ENCODE measurements at places on chromosomes 16 and 17.

GRCh38 chr16:3152277-3152990 is 17.6 kb downstream of the ZNF213 start:
- DNase-seq: peak; percentile 85

GRCh38 chr17:34347063-34347462 is 9.2 kb upstream of the CCL13 start:
- no peak for DNase-seq

GRCh38 chr17:80492343-80493136 is 16.1 kb upstream of the NPTX1 start:
- DNase-seq: no peak

DNA sequence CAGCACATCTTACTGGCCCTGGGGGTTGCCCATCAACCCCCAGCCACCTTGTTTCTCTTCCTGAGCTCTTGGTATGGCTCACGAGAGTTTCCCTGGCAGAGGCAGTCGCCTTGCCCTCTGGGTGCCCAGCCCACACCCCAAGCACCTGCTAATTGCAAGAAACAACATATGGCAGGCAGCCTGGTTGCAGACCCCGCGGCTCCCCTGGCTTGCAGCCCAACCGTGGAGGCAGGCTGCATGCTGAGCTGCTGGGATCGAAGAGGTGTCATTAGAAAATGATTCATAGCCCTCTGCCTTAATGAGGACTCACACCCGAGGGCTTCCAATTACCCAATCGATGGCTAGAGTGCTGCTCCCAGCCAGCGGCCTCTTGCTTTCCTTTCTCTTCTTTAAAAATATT is 115.7 kb downstream of the TMEM114 start:
- DNase-seq: no peak

DNA sequence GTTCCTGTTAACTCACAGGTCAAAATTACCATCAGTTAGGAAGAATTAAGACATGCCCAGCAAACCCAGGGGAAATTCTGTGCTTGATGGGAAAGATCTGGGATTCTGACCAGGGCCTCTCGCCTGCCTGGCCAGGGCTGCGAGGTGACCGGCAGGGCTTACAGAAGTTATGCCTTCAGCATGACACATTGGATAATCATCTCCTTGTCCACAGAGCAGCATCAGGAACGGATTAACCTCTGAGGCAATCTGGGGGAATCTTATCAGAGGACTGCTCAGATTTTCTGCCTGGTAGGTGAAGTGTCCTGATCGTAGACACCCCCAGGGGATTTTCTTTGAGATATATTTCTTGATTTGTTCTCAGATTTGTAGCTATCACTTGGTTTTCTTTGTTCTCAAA is 172.5 kb downstream of the HS3ST3A1 start:
- peak; percentile 72 for DNase-seq

GRCh38 chr16:74296104-74296431 is 546 bp upstream of the PSMD7 start:
- no peak for DNase-seq

DNA sequence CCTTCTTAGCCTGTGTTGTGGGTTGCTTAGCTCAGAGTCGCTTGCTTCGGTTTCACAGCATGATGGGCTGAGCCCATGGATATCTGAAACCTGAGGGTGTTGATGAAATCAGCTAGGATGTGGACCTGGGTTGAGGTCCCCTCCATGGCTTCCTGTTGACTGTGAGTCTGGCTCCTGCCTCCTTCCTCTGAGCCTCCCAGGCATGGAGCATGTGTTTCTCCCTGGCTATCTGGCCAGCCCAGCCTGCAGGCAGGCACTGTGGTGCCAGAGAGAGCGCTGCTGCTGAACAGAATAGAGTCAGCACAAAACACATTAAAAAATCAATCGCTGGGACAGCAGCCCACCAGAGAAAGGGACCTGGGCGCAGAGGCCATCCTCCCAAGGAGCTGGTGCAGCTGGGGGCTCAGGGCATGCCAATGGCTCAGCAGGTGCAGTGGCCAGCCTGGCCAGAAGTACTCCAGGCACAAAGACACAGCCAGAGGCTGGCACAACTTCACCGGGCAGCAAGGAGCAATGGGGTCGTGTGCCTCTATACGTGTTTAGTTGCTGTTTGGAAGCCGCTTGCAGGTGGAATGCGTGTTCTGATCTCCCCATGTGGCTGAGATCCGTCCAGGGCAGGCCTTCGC is 28.3 kb upstream of the GPRC5C start:
- DNase-seq: no peak

GRCh38 chr17:57264776-57265175 is 8.5 kb downstream of the MSI2 start:
- DNase-seq: no peak

DNA sequence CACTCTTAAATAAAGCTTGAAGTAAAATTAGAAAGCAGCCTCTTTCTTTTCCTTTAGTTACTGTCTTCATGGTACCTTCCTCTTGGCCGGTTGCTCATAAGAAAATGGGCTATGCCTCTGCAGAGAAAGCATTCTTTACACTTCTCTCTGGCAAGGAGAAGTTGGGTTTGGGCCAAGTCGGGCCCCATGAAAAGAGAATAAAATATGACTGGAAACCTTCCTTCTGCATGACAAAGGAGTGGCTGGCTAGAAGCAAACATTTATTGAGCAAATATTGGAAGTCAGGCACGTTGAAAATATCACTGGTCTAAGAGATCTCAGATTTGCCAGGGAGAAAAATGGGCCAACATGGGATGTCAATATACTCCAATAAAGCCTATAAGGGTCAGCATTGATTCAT is 126.1 kb downstream of the CA10 start:
- no peak for DNase-seq

DNA sequence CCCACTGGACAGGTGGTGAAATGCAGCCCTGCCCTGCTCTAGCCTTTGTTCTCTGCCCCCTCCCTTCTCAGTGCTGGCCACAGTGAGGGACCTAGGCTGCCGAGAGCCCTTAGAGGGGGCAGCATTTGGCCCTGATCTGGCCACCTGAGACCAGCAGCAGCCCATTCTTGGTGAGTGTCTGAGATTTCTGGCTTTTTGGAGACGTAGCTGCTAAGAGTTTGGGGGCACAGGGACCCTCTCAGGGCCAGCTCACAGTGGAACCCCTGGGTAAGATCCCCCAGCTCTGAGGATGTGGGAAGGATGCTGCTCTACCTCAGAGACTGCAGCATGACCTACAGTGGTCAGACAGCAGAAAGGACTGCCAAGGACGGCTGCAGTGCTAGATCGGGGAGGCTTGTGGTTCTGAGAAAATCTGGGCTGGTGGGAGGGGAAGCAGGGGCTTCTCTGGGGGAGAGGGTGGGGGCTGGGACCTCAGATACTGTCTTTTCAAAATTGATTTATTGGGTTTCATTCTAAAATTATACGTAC is 13.3 kb downstream of the GRB7 start:
- no peak for DNase-seq

DNA sequence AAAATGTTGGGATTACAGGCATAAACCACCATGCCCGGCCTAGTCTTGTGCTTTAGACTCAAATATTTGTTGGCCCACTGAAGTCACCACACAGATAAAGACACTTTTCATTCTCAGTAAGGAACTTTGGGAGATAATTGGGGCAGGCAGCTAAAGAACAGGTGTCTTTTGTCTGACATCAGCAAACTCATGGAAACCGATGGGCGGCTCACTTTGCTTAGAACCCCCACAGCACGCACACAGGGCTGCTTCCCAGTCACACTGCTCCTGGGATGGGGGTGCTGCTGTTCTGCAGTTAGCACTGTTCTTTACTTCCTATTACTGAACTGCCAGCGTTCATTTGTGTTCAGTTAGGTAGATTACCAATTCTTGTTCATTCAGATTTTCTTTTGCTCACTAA is 18.0 kb upstream of the BRCA1 start:
- DNase-seq: no peak

DNA sequence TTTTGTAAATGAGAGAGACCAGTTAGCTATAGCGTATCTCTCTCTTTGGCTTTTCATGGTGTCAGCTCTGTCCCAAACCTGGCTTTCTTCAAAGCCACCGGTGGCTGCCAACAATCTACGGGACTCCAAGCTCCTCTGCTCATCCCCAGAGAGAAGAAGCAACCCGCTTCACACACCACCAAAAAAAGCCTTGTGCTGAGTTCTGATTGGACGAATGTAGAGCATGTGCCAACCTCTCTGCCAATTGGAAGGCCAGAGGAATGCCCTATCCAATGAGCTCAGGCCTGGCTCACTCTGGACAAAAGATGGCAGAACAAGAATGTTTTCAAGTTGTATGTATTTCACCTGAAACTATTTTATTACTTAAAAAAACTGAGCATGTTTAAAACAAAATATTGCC is 202.4 kb downstream of the C16orf95 start:
- DNase-seq: peak; percentile 14

DNA sequence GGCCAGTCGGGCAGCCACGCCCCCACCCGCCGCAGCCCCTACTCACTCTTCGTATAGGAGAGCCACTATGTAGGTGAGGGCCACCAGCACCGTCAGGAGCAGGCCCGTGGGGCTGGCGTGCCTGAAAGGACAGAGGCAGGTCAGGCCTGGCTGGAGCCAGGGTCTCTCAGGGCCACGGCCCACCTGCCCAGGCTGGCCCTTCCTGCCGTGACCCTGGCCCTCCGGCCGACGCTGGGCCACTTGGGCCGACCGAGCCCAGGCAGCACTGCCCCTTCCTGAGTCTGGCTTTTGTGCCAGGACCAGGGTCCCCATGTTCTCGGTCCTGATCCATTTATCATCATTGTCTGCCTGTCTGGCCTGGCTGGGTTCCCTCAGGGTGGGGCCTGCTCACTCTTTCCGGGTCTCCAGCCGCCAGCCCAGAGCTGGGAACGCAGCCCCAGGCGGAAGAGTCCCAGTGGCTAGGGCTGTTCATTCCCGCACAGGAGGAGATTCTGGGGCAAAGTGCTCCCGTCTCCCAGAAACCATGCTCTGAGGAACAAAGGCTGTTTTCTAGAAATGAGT is 10.1 kb upstream of the RASD1 start:
- DNase-seq: no peak

DNA sequence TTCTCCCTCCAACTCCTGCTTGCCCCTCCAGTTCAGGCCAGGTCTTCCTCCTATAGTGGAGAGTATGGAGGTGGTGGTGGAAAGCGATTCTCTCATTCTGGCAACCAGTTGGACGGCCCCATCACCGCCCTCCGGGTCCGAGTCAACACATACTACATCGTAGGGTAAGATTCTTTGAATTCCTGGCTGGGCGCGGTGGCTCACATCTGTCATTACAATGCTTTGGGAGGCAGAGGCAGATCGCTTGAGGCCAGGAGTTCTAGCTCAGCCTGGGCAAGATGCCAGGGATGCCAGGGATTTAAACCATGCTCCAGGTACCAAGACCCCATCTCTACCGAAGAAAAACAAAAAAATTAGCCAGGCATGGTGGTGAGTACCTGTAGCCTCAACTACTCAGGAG is 1.4 kb downstream of the ZG16 start:
- peak; percentile 76 for DNase-seq

DNA sequence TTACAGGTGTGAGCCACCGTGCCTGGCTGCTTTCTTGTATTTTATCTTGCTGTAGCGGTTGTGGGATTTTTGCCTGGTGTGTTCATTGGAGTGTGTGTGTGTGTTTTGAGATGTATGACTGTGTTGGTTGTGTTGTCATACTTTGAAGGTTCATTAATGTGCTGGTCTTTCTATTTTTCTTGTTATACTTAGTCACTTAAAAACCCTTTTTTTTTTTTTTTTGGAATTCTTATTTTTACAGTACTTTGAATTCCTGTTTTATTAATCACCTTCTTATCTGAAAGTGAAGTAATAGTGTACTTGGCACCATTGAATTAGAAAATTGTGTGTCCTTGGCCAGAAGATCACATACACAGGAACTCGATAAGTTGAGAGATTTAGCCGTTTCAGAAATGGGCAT is 30.2 kb downstream of the TENT4B start:
- DNase-seq: peak; percentile 72

GRCh38 chr16:12837291-12837690 is 33.6 kb upstream of the CPPED1 start:
- no peak for DNase-seq

All from NCI-H226 (cell line).